Natural killer cell treated with Interleukin-12 subunit alpha and Interleukin-12 subunit beta and Interleukin-15 and Interleukin-18, amount 100 ng/mL, for 72 hours (primary cell): ENCODE measurements at places on chromosomes 6 and 20.

DNA sequence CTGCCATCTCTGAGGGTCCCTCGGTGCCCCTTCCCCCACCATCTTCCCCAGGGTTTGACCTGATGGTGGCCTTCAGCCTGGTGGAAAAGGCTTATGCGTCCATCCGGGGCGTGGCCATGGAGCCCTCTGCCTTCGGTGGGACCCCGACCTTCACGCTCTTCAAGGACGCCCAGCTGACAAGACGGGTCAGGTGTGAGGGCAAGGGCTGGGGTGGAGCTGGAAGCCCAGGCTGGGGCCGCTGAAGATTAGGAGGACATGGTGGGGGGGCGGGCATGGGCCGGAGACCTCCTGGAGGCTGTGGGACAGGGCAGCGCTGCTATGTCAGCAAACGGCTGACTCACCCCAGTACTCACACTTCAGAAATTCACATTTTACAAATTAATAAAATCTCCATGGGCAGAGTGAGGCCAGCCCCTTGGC, 23.5 kb downstream of the COL20A1 start:
- peak; percentile 22 for DNase-seq

DNA sequence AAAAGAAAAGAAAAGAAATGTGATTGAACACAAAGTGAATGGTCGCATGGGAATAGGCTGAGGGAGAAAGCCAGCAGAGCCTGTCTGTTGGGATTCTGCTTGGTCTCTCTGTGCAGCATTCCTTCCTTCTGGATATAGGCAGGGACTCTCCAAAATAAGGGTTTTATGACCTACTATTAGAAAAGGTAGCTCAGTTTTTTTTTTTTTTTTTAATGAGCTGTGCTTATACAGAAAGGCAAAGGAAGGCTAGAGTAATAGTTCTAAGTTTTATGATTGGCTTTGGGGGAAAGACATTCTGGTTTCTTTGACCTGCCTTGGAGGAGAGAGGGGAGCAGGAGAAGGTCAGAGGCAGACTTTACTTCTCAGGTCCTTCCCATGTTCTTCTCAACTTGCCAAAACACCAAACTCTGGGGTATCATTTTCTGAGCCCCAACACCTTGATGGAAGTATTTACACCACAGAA, 18.8 kb upstream of the IER3 start:
- DNase-seq = no peak

- peak; percentile 79 for DNase-seq
Observed at GRCh38 chr6:53728570-53729194, 63.1 kb upstream of the KLHL31 start.

- no peak for DNase-seq
Observed at GRCh38 chr6:108720827-108721226, 127.4 kb upstream of the ARMC2 start.

GRCh38 chr6:114430534-114431124, 87.8 kb upstream of the HS3ST5 start:
- DNase-seq = no peak

DNA sequence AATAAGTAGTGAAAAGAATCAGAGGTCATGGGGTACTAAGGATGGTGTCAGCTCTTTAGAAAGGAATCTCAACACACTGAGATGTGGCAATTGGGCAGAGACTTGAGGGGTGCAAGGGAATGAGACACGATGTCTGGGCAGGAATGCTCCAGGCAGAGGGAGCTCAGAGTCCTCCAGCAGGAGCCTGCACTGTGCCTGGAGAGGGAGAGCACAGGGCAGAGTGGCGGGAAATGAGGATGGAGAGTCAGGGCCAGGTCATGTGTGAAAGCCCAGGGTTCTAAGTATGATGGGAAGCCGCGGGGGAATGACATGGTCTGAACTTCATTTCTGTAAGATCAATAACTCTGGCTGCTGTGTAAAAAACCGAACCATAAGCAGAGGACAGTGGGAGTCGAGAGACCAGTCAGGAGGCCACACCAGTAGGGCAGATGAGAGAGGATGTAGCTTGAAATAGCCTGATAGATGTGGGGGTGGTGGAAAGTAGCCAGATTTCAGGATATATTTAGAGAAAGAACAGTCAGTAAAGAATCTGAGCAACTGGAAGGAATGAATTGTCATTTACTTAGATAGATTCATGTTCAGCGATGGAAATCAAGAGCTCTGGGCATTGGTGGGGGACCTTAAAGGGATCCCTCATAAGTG, 133.4 kb upstream of the DTNBP1 start:
- DNase-seq = no peak

GRCh38 chr6:144110210-144110609, 14.8 kb upstream of the SF3B5 start:
- no peak for DNase-seq

GRCh38 chr6:25768566-25768965, 14.0 kb downstream of the SLC17A4 start:
- no peak for DNase-seq

DNA sequence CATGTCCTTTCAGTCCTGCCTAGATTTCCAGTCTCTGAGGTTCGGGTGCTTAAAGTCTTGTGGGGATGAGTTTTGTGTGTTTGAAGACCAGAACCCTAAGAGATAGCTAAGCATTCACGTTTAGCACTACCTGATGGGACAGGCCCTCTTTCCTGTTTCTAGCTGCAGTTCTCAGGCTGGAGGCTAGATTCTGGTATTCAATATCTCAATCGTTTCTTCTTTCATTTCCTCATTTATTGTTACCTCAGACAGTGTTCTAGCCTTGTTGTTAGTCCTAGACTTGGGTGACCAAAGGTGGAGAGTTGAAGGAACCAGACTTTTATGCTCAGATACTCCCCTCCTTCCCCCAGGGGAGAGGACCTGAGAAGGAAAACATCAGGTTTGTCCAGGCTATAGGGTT, 16.8 kb downstream of the CEP250 start:
- no peak for DNase-seq

DNA sequence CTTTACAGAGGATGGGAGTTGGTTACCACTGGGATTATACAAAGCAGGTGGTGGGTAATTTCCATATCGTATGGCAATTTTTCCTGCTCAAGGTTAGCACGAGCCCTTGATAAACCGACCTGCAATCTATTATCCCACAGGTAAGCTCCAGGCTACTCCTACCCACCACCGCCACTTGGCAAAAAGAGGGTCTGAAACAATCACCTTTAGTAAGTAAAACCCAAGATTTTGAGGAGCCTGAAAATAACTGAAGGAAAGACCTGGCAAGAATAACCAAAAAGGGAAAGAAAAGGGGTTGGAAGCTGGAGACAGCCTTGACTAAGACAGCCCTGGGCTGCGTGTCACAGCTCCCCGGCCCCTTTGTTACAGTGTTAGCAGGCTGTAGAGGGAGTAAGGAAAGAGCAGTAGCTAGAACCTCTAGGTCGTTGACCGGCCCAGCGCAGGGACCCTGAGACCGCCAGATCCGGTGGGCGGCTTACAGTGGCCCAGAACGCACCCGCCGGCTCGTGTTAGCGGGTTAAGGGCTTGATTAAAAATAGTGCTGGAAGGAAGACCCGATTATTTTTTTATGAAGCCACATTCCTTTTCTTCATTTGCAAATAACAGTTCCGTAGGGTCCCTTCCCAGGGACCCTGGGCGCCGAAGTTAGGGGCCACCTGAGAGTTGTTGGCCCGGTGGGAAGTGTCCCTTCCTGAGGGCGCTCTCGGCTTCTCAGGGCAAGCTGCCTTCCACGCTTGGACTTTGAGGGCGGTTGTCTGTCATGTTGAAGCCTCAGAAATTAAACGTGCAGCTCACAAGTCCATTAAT, 30.5 kb downstream of the TFAP2B start:
- DNase-seq = no peak

GRCh38 chr6:34928695-34929094, 39.6 kb downstream of the ANKS1A start:
- DNase-seq = no peak

DNA sequence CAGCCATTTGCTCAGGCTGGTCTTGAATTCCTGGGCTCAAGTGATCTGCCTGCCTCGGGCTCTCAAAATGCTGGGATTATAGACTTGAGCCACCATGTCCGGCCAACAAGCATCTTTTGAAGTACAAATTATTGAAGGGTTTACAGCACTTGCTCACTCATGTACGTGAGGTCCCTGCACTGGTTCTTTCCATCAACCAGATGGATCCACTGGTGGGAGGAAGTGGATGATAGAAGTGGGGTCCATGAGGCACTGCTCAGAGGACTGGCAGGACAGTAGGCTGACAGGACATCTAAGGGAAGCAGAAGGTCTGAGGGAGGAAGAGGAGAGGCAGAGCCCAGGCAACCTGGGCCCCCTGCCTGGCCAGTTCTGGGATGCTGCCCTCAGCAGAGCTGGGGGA, 109.2 kb upstream of the NXT1 start:
- DNase-seq = no peak

- DNase-seq = no peak
Observed at GRCh38 chr6:161660666-161661571, 387.1 kb upstream of the AGPAT4 start.

DNA sequence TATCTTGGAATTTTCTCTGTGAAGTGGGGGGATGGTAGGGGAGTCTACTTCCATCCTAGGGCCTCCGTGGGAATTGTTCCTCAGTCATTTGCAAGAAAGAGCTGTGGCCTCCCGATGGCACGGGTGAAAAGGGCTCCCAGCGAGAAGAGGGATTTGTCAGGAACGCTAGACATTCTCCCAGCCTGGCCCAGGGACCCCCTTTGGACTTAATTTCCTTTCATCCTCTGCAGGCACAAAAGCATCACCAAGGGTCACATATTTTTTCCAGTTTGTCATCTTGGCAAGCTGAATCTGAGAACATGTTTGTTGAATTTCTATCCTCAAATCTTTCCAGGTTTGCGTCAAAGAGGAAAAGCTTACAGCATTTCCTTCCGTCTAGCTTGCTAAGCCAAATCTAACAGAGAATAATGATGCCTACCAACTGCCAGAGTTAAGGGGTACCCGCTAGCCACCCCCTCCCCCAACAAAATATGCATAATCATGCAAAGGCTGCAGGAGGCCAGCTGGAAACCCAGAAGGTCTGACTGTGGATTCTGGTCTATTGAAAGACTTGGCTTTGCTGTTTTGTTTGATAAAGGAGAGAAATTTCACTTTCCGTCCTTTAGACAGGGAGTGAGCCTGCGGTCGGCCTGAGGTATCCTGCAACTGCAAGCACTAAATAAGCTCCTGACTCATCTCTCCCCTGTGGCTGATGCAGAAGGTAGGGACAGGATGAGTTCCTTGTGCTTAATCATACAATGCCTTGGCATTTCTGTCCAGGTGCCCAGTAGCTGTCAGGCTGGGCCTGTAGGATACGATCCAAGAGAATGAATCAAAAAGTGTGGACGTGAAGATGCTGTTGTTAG, 23.1 kb downstream of the PSMG4 start:
- DNase-seq = peak; percentile 31

DNA sequence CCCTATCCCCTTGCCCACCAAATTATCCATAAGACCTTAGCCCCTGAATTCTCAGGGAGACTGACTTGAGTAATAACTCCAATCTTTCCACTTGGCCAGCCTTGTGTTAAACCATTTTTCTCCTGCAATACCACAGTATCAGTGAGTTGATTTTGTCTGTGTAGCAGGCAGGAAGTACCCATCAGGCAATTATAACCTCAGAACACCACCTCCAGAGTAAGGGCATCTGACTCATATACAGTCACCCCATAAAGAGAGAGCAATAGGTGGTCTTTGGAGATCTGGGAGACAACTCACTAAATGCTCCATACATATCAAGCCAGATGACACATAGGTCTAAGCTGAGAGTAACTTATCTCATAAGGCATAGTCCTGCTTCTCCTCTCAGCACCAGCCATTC, 83.7 kb downstream of the FILIP1 start:
- DNase-seq = no peak

DNA sequence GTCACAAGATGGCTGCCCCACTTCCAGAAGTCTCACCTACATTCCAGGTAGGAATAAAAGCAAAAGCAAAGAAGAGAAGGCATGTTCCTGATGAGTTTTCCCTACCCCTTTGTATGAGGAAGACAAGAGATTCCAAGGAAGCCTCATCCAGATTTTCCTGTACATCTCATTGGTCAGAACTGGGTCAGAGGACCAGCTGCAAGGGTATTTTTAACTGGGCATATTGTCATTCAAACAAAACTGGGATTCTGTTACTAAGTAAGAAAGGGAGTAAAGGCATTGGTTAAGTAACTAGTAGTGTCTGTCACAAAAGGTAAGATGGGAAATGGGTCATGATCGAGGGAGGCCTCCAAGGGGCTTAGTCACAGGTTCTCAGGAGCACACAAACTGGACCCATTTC, 28.2 kb upstream of the RIMS4 start:
- DNase-seq = no peak

DNA sequence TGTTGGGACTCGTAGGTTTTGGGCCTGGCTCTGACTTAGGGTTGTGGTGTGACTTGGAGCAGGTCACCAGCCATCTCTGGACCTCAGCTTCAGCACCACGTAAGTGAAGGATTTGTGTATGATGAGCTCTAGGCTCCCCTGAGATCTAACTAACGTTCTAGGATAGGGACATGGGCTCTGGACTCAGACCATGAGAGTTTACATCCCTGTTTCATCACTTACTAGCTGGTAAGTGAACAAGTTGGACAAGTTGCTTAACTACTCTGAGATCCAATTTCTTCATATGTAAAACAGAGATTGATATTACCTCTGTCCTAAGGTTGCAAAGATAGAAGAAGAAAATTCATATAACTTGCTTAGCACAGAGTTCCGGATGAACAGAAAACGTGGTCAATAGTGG, 20.3 kb upstream of the PNPLA1 start:
- DNase-seq = no peak

- no peak for DNase-seq
Observed at GRCh38 chr20:23149623-23150279, 63.6 kb upstream of the CD93 start.

DNA sequence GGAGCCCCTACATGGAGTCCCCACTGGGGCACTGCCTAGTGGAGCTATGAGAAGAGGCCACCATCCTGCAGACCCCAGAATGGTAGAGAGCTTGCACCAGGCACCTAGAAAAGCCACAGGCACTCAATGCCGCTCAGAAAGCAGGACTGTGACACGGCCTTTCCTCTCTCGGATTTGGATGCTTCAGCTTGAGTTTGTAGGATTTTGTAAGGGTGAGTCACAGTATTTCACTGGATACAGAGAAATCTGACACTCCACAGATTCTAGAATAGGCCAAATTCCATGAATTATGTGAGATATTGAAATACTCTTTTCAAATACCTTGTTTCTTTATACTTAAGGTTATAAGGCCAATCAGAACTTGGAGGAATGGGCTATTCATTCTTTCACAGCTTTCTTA, 424.5 kb downstream of the HTR1B start:
- no peak for DNase-seq

GRCh38 chr6:130376936-130377335, 11.1 kb downstream of the TMEM200A start:
- DNase-seq = no peak

DNA sequence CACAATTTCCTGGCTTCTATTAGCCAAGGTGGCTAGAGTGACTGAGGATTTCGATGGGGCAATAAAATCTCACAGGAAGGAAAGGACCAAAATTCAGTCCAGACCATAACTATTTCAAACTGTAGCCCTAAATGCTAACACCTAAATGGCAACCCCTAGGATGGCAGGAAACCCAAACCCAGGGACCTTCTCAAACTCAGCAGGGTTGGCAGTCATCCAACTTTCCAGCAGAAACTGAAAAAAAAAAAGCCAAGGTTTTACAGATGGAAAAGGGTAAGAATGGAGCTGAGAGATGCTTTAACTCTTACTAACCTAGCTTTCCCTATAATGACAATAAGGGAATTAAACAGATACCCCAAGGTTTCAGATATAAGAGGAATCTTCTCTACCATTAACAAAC, 10.5 kb downstream of the IBTK start:
- DNase-seq = no peak

- no peak for DNase-seq
Observed at GRCh38 chr6:130090796-130091195, 72.4 kb downstream of the L3MBTL3 start.
